Stimulated activated naive CD4-positive, alpha-beta T cell (primary cell): ENCODE measurements at places on chromosomes 13 and 19.

DNA sequence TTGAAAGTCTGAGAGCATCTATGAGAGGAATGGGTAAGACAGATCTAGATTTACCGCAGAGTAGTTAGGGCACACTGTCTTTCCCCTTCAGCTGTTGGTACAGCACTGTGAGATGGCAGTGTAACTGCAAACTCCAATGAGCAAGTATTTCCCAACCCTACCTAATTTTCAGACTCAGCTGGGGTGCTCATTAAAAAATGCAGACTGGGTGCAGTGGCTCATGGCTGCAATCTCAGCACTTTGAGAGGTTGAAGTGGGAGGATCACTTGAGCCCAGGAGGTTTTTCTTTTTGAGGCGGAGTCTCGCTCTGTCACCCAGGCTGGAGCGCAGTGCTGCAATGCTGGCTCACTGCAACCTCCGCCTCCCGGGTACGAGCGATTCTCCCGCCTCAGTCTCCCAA, 12.6 kb downstream of the QPCTL start:
- no peak for DNase-seq

GRCh38 chr13:23928985-23929384, 31.7 kb upstream of the C1QTNF9B start:
- no peak for DNase-seq

GRCh38 chr13:109329175-109329574, 457.2 kb downstream of the IRS2 start:
- no peak for DNase-seq

GRCh38 chr19:8569066-8569771, 8.0 kb downstream of the MYO1F start:
- peak; percentile 49 for DNase-seq

GRCh38 chr13:111911121-111911720, 155.7 kb upstream of the SOX1 start:
- DNase-seq, result no peak

DNA sequence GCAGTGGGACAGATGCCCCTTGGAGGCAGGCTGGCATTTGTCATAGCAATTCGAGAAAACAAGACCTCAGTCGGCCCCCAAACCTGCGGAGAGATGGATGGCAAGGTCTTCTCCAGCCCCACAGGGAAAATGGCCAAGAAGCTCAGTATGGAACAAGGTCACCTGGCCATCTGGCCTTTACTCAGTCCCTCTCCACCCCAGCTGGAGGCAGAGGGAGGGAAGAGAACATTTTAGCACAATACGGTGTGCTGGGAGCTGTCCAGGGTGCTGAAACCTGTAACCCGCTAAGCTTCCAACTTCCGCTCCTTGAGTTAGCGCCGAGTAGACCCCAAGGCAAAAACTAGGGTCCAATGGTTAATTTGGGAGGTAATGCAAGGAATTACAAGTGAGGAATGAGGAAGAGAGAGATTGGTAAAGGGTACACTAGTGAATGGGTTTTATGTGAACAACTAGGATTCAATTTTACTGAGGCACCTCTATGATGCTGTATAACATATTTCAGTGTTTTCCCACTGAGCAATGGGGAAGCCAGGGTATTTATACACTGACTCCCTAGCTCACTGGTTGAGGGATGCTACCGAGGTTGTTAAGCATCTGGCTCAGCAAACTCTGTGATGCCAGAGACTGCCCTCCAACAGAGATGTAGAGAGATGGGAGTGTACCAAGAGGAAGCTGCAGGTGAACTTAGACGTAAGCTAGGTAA, 64.3 kb downstream of the CACNA1A start:
- peak; percentile 15 for DNase-seq

DNA sequence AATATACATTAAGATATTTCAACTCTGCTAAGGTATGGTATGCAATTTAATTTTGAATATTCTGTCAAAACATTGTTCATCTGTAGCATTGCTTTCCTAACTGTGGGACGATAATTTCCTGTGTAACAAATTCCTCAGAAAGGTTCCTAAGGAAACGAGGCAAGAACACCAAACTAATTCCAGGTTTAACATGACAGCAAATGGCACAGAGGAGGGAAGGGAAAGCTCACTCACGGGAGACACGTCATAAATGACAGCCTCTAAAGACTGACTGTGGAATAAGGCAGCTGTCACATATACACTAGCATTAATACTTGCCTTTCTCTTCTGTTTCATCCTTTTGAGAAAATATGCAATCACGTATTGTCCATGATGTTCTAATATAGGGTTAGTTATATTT, 380.6 kb downstream of the LIG4 start:
- DNase-seq, result no peak

DNA sequence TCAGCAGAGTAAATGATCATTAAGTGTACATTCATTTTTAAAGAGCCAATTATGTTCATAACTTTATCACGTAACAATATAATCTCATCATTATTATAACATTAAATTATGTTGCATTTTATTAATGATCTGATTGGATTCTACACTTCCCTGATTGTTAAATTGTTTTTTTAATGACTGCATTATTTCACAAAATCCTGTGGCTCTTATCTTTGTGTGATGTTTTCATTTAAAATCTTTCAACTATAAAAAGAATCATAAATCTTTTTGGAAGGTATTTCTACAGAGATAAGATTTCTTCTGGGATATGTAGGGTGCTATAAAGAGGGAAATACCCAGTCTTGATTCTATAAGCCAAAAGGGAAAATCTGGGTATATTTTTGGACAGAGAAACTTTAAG, 101.7 kb downstream of the ZIC5 start:
- no peak for DNase-seq

GRCh38 chr13:41981951-41982715, 21.2 kb upstream of the VWA8 start:
- no peak for DNase-seq

DNA sequence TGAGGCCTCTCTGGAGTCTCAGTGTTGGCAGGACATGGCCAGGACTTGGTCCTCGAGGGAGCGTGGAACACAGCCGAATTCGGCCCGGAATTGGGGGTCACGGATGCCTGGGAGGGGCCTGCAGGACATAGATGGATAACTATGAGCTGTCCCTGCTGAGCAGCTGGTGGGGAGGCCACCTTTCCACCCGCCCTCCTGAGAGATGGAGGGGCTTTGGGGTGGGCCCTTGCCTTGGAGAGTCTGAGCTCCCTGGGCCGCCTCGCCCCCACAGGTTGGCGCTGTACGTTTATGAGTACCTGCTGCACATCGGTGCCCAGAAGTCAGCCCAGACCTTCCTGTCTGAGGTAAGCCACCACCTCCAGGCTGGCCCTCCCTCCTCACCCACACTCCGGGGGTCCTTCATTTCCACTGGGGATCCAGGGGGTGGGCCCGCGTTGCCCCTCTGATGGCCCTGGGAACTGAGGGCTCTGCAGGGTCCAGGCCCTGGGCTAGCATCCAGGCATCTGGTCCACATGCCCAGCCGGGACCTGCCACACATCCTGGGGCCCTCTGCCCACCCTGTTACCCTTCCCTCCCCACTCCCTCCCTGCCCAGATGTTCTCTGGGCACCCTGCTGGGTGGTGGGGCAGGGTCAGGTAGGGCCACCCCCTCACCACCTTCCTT, 8.0 kb downstream of the SSBP4 start:
- no peak for DNase-seq

DNA sequence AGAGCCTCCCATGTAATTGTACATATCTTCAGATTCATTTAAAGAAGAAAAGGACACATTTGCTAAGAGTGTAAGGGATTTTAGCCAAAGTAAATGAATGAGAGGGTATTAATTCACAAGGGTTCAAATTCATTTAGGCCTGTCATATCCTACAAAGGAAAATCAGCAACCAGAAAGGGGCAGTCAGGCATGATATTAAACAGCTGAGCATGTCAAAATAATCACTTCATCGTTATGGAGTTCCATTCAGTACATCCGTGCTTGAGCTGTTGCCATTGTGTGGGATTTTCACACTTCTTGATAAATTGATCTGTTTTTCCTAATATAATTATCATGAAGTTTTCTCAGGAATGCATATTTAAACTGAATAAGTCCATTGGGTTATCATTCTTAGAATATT, 567.1 kb downstream of the GPC5 start:
- no peak for DNase-seq

- DNase-seq, result no peak
Measured at GRCh38 chr19:19721896-19722295, 11.0 kb downstream of the ZNF14 start.

DNA sequence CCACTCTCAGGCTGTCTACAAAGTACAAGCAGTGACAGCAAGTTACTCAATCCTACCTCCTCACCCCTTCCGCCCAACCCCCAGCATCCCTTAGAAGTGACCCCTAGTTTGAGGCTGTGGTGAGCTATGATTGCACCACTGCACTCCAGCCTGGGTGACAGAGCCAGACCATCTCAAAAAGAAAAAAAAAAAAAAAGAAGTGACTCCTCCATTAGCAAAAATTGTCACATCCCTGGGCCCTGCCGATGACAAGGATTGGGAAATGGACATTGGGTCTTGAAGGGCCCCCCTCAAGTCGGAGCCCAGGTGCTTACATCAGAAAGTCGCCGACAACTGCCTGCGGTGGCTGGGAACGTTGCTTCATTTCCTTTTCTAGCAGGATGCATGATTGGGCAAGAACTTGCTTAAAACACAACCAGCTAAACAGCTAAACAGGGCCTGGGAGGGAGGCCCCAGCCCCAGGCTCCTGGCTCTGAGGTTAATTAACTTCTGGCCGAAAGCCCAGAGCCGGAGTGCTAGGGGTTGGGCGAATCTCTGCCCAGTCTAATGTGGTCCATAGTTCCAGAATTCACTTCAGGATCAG, 15.3 kb downstream of the RAB3D start:
- DNase-seq, result no peak

DNA sequence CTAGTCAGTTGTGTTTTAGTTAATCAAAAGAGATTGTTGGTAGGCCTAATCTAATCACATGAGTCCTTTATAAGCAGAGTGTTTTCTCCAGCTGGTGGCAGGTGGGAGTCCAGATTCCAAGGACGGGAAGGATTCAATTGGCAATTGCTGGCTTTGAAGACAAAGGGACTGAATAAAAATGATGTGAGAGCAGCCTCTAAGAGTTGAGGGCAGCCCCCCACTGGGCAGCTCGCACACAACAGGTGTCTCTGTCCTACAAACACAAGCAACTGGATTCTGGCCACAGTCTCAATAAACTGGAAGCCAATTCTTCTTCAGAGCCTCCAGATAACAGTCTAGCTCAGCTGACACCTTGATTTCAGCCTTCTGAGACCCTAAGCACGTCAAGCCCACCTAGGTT, 915.2 kb downstream of the PCDH9 start:
- DNase-seq, result no peak

DNA sequence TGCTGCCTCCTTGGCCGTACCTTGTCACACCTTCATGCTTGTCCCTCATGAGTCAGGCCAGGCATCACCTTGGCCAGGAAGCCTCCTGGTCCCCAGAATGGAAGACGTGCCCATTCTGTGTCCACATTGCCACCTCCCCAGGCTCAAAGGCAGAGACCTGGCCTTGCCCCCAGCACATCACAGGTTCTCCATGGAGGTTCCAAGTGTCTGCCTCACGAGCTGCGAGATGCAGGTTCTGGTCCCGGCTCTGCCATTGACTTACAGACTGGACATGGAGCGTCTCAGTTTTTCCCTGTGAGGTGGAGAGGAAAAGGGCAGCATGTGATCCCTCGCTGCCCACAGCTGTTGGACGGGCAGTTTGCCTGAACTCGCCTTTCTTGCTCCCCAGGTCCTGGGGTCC, 9.1 kb upstream of the SLC7A10 start:
- no peak for DNase-seq

- no peak for DNase-seq
Measured at GRCh38 chr19:33446330-33447293, 73.1 kb downstream of the CEBPG start.

DNA sequence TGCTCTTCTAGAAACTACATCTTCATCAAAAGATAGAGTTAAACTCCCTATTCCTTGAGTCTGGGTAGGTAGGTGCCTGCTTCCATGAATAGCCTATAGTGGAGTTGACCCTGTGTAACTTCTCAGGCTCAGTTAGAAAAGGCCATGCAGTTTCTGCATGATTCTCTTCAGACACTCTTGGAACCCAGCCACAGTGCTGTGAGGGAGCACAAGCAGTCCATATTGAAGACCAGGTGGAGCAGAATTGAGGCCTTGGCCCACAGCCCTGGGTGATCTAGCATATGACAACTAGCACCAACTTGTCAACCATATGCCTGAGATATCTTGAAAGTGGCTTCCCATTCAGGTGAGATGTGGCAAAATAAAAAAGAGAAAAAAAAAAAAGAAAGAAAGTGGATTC, 10.3 kb upstream of the PAN3 start:
- no peak for DNase-seq

DNA sequence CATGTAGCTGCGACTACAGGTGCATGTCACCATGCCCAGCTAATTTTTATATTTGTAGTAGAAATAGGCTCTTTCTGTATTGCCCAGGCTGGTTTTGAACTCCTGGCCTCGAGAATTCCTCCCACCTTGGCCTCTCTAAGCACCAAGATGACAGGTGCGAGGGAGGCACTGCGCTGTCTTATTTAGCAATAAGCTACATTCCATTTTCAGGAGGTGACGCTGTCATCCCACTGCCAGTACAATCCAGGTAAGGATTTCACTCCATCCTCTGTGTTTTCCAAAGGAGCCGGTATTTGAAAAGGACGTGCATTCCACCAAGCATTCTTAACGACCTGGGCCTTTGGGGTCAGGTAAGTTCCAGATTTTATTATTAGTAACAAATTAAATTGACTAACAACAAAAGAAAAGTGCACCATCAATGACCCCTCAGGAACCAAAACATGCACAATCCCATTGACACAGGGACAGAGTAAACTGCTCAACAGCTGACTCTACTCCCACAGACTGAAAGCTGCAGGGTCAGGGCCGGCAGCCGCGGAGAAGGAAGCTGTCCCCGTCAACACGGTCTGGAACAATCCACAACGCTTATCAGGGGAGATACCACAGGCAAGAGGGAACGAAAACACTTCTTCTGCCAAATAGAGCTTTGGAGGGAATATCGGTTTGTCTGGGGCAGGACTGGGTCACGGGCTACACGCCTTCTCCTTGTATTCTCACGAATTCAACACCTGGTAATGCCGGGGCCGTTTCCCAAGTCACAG, 82.8 kb downstream of the INSR start:
- DNase-seq, result no peak

GRCh38 chr13:100088644-100089464, at the start of gene PCCA:
Gene PCCA (plus strand): TSS chr13:100089093. CDS start chr13:100089121, 28 bp downstream.
- peak; percentile 19 for DNase-seq

- DNase-seq, result no peak
Measured at GRCh38 chr13:23488442-23488841, 54.9 kb upstream of the SACS start.

- no peak for DNase-seq
Measured at GRCh38 chr13:52896827-52897659, 48.6 kb upstream of the PCDH8 start.

GRCh38 chr19:11626252-11626651, 29.0 kb downstream of the ZNF627 start:
- no peak for DNase-seq

DNA sequence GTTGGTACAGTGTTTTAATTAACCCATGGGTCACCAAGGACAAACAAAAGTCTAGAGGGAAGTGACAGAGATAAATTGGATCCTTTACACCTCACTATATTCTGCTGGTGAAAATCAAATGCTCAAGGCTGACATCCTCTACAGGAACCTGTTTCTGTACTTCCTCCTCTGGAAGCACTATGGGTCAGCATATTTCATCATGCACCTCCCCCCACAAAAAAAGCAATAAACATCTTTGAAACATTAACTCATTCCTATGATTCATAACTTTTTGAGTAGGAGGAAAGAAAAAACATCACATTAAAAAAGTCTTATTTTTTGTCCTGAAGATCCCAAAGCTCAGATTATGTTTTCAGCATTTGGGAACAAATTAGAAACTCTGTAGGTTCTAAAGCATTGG, 588.3 kb upstream of the SGCG start:
- DNase-seq, result no peak

GRCh38 chr19:31304831-31305312, 44.4 kb downstream of the TSHZ3 start:
- DNase-seq, result no peak

- DNase-seq, result no peak
Measured at GRCh38 chr13:36717966-36718545, 44.2 kb downstream of the SERTM1 start.
